ENCODE measurements at places on chromosomes 1 and 21.
A peak's percentile ranks its signal among the peaks of the same experiment; 100 is the strongest.

DNA sequence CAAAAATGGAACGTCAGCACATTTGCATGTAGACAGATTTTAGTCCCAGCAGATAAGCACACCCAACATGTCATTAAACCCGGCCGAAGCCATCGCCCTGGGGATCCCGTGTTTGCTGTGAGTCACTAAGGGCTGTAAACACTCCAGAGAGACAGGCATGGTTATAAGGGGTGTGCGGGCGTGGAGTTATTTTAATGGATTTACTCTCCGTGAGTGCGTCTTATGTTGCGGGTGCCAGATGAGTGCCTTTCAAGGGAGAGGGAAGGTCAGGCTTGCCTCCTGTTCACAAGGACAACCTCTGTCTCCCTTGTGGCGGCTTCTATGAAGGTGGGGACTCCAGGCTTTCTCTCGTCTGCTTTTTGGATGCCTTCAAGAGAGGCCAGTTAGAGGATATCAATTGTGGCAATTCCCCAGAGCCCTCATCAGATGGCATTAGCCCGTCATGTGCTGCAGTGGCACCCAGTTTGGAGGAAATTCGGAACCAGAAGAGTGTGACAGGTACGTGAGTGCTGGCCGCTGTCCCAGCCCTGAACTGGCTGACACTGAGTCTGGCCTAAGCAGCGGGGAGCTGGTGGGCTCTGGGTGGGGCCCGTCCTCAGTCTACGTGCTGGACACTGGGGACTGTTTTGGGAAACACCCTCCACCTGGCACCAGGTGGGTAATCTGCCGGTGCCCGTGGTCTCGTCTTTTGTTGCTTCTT, 223.8 kb upstream of the TMEM51 start:
- DNase-seq = no peak

- DNase-seq = no peak
Observed at GRCh38 chr21:46211376-46211775, 17.2 kb downstream of the LSS start.

DNA sequence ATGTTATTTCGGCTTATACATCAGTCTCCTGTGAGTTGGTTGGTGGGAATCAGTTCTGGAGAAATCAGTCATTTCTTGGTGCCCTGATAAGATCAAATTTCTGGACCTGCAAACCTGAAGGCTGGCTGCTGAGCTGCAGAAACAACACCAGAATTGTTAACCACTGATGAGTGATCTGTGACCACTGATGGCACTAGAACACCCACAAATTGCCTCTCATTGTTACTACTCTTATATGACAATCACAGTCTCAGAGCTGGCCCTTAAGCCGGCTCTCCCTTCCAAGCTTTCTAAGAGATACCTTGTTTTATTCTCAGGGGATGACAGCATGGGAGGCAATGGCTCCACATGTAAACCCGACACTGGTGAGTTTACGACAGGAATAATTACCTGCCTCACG, 1.9 kb downstream of the C1orf162 start:
- DNase-seq = no peak

GRCh38 chr1:47709872-47710231, 272.0 kb downstream of the FOXD2 start:
- DNase-seq = no peak

- no peak for DNase-seq
Observed at GRCh38 chr1:214402613-214403083, 121.7 kb downstream of the SMYD2 start.

- DNase-seq = no peak
Observed at GRCh38 chr1:7857985-7858384, 5.1 kb upstream of the UTS2 start.

- DNase-seq = no peak
Observed at GRCh38 chr1:52592637-52593323, 9.4 kb upstream of the GPX7 start.

DNA sequence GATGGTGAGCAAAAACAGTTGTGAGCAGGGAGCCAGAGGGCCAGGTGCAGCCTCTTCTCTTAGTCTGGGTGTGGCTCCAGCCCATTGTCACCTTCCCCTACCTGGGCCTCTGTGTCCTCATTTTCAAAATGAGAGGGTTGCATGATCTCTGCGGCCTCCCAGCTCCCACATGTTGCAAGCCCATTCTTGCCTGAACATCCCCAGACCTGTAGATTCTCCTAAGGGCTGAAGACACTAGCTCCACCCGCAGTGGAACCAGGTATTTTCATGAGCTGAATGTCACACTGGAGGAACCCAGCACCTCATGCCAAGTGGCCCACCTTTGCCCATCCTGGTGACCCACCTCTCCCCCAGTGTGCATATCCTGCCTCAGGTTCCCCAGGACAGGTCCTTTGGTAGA, 12.3 kb downstream of the IKBKE start:
- DNase-seq = no peak

DNA sequence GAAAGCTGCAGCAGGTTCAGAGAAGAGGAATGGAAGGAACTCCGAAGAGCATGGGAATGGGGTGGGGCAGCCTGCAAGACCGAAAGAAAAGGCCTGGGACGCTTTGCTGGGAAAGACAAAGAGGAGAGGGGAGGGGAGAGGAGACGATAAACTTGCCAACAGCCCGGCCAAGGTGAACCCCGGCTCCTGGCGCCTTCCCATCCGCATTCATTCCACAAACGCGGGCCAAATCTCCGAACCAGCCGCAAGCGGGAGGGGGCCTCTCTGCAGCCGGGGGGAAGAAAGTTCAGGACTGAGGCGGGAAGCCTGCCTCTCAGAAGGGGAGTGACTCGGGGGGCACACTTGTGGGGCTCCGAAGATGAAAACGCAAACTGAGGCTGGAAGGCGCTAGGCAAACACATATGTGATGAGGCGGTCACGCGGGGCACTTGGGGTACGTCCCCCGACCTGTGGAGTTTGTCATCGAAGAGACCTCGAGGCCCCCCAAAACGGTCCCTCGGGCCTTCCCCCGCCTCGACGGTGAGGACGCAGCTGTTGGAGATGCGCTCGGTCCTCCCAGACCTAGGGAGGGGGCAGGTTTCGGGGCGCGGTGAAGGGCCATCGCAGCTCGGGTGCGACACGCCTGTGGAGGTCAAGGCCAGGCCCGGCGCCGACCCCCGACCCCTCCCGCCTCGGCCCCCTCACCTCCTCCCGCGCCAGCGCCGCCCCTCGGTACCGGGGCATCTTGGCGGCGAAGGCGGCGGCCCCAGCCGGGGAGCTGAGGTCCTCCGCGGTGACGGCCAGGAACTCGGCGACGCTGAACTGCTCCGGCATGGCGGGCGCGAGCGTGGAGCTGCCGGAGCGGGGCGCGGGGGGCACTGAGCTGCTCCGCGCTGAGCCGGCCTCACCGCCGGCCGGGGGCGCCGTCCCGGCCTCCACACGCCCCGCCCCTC, at the start of gene ASAP3:
Gene ASAP3, minus strand, starts transcription at position 859 of the 932 bp plus-strand sequence. Its CDS starts 46 bp downstream, at position 813.
- peak; percentile 18 for DNase-seq

- no peak for DNase-seq
Observed at GRCh38 chr1:151828921-151829320, 2.7 kb downstream of the RORC start.
